Keratinocyte (primary cell): ENCODE measurements at places on chromosomes 3 and 15.

DNA sequence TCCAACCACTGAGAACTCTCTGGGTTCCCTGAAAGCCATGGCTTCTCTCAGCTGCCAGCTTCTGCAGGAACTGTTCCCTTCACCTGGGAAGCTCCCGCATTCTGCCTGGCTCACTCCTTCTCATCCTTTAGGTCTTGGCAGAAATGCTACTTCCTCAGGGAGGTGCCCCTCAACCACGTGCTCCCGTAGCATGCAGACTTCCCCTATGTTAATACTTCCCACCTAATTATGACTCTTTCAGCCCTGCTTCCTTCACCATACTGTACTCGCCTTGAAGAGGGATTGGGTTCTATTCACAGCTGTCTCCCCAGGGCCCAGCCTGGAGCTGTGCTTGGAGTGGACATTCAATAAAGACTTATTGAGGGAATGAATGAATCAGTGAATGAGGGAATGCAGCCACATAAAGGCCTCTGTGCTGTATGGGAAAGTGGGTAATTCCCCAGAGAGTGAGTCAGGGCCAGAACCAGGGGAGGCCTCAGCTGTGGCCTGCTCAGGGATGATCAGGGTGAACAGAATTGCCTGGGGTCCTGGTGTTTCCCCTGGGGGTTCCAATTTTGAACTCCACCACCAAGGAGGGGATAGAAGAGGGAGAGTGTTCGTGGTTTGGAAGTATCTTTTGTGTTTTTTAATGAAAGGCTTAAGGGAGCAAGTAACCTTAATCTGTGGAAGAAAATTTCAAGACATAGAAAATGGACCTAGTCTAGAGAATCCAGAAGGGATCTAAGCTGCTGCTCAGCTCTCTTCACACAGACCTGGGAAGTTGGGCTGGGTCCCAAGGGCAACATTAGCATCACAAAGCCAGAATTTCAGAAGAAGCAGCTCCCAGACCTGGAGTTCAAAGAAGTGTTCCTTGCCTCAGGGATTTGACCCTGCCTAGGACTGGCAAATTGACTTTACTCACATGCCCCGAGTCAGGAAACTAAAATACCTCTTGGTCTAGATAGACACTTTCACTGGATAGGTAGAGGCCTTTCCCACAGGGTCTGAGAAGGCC, 14.6 kb upstream of the FAM107A start:
- no peak for DNase-seq

- DNase-seq: no peak
These were observed 316.5 kb upstream of the ICE2 start for GRCh38 chr15:60795471-60795870.

- DNase-seq: no peak
These were observed 126.7 kb downstream of the MYLK start for GRCh38 chr3:123757281-123757940.

- DNase-seq: no peak
These were observed 1.9 kb downstream of the SYN2 start for GRCh38 chr3:12005951-12006625.

GRCh38 chr3:109195815-109196214, 59.3 kb downstream of the C3orf85 start:
- no peak for DNase-seq

GRCh38 chr3:50502584-50503423, 630 bp downstream of the CACNA2D2 start:
- DNase-seq: no peak
